Left lung (tissue), 14 donors: ENCODE measurements at places on chromosomes 3 and 15. TPM values are rescaled to one million over a fixed set of nuclear protein-coding genes. Genes with fewer than 3 reads are reported as not detected.

EPHB1 gene
- 4.3 TPM for total RNA-seq

FSTL1 gene
- total RNA-seq, result 265 TPM

RETNLB gene
- not detected for total RNA-seq

SLC28A1 gene
- total RNA-seq, result not detected

DNA sequence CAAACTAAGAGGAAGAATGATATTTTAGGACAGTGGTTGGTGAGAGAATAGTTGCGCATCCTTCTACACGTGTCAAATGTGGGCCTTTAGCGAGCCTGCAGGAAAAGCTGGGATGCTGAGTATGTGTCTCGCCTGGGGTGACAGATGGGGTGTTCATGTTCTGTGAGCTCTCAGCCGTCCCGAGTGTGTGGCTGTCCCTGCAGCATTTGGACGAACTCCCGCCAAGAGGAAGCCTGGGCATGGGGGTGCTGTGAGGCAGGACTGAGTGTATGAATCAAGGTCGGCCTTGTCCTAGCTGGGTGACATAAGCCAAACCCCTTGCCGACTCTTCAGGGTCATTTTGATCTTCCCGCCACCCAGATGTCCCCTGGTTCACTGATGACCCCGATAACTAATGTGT lies 94.8 kb downstream of the CACNA1D start:
- no peak for DNase-seq

- DNase-seq, result no peak
Measured at GRCh38 chr3:158712443-158712842, 19.8 kb downstream of the RARRES1 start.

- no peak for DNase-seq
Measured at GRCh38 chr15:90046289-90046688, 45.2 kb downstream of the ZNF710 start.

DNA sequence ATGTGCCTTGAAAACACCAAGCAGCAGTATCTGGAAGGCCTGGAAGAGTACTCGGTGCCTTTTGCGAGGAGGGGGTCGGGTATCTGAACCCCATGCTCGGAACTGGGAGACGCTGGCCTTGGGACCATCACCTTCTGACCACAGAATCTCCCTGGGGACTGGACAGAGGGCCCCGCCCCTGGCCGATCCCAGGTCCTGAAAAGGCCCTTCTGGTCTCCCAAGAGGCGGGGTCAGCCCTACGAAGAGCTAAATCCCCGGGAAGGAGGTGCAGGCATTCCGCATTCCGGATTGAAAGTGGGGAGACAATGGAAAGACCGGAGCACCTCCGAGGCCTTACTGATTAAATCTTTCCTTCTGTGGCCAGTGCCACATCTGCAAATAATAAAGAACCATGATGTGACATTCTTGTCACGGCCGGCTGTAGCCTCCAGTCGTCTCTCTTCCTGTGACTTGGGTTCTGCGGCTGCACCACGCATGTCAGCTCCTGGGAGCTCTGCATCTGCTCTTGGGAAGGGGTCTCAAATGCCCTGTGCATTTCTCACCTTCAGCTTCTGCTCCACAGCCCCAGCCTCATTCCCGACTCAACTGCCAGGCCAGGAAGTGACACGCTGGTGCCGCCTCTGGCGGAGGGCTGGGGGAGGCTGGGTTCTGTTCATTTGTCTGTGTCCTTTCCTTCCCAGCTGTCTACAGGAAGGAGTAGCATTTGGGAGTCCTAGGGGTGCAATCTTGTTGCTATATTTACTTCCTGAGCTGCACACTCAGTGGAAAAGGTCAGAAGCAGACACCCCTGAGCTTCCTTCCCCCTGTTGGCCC lies 173.5 kb downstream of the KLF13 start:
- DNase-seq, result no peak

DNA sequence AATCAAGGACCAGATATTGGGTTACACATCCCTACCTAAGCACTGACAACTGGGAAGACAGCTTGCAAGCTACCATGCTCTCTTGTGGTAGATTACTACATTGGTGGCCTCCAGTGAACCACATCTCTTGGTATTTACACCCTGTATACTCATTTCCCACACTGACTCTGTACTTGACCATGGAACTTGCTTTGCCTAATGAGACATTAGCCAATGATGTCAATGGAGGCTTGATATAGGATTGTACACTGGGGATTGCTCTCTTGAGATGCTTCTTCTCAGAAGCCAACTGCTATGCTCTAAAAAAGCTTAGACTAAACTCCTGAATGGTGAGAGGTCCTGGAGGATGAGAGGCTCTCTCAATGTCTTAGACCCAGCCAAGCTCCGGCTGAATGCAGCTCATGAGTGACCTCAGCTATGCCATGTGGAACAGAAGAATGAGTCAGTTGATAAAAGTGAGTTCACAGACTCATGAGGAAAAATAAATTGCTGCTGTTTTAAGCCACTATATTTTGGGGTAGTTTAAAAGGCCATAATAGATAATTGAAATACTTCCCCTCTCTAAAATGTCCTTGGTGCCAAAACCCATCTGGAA lies 61.5 kb upstream of the GALNT15 start:
- no peak for DNase-seq

DNA sequence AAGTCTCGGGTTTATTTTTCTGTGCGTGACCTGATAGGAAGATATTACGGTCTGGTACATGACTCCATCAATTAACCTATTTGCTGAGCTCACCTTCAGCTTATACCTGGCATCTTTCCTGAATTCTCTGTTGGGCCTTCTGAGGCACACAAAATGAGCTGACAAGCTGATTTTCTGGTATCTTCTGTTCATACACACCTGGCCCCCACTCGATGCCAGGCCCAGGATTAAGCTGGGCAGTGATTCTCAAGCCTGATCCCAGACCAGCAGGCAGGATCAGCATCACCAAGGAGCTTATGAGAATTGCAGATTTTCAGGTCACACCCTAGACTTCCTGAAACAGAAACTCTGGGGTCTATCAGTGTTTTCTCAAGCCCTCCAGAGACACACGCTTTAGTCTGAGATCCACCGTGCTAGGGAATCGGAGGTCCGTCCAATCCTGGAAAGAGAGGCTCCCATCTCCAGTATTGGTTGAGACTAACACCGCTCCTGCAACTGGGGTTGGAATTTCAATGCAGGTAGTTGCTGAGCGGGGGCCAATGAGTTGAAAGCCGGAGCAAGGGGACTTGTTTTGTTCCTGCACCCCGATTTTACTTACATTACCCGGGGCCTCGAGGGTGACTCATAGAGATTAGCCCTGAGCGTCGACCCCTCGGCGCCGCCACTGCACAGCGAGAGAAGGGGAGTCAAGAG lies 636 bp upstream of the EIF1B start:
- DNase-seq, result no peak

GRCh38 chr3:7793786-7794185 lies 707.8 kb upstream of the LMCD1 start:
- DNase-seq, result no peak

GRCh38 chr15:40823572-40824343 lies 4.8 kb downstream of the PPP1R14D start:
- DNase-seq, result no peak

- no peak for DNase-seq
Measured at GRCh38 chr3:88991496-88991895, 115.9 kb upstream of the EPHA3 start.

- DNase-seq, result no peak
Measured at GRCh38 chr3:18216996-18217395, 208.1 kb downstream of the SATB1 start.

DNA sequence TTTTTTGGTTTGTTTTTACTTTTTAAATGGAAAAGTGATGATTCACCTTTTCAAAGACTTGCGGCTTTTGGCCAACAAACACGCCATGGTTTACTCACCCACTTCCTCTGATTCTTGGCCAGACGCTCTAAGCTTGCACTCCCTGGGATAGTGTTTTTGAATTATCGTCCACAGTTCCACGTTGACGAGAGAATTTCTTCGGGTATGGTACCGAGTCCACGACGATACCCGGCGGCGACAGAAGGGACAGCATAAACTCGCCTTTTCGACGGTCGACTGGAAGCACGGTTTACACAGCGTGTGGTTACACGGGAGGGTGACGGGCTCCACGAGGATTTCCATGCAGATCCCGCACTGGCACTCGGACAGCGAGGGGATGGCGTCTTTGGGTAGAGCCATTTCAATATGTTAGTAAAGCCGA lies 783 bp downstream of the RNF168 start:
- DNase-seq, result peak; percentile 56

DNA sequence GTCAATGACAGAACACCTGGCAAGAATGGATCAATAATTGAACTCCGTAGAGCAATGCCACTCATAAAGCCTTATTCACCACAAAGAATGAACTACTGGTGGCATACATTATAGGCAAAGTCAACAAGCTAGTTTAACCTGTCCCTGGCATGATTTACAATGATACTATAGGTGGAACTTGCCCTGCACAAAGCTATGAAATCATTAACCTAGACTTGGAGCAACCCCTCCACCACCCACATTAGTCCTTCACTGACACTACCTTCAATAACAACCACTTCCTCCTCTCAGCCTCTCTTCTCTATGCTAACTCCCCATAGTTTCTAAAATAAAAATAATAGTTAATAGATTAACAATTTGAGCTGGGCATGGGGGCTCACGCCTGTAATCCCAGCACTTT lies 54.4 kb downstream of the ACAP2 start:
- DNase-seq, result no peak

DNA sequence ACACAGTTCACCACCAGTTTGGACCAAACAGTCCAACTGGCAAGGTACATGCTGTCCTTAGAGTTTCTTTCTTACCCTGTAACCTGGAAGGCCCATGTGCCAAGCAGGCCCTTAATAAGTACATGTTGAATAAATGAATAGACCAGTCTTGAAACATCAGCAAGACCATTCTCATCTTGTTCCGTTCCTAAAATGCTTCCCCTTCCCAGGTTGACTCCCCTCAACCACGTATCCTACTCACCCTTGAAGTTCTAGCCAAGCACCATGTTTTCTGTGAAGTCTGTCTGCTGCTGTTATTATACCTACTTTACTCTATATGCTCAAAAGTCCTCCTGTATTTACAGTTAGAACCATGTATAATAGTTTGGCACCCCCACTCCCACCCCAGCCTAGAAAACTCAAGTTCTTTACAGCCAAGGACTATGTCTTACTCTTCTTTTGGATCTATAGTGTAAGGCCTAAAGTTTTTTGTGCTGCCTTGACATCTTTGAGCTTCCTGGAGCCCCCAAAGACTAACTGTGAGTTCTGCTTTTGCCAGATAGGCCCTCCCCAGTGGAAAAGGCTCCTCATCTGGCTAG lies 49.2 kb upstream of the SSR3 start:
- DNase-seq, result no peak

GRCh38 chr3:8561370-8561769 lies 59.7 kb downstream of the LMCD1 start:
- DNase-seq, result no peak

DNA sequence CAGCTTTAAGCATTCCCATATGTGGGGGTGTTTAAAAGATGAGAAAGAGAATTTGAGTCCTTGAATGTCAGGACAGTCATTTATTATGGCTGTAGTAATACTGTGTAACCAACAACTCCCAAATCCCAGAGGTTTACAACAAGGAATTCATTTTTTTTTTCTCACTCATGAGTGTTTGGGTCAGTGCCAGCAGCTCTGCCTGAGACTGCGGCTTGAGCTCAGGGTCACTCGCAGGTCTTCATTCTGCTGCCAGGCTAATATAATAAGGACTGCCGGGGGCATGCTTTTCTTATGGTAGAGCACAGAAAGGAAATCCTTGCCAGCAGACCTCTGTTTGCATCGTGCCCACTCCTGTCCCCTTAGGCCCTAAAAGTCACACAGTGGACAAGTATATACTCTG lies 277.9 kb upstream of the LMCD1 start:
- DNase-seq, result no peak
